ENCODE measurements at places on chromosomes 3 and 15.

- no peak for DNase-seq
Observed at GRCh38 chr15:89860891-89861290, 32.9 kb downstream of the AP3S2 start.

DNA sequence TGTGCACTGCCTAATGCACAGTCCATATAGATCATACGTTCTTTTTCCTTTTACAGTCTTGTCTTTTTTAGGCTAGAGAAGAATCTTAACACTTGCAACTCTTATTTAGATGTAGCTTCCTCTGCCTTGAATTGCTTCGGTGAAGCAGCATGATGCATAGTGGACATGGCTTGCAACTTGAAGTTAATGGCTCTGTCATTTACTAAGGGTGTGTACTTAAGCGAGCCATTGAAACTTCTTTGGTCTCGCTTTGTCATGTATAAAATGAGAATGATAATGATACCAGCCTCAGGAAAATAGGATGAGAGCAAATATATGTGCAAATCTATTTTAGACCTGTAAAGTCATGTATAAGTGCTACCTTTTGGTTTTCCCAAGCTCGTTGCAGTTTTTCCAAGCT lies 147.4 kb downstream of the GHSR start:
- DNase-seq: no peak

DNA sequence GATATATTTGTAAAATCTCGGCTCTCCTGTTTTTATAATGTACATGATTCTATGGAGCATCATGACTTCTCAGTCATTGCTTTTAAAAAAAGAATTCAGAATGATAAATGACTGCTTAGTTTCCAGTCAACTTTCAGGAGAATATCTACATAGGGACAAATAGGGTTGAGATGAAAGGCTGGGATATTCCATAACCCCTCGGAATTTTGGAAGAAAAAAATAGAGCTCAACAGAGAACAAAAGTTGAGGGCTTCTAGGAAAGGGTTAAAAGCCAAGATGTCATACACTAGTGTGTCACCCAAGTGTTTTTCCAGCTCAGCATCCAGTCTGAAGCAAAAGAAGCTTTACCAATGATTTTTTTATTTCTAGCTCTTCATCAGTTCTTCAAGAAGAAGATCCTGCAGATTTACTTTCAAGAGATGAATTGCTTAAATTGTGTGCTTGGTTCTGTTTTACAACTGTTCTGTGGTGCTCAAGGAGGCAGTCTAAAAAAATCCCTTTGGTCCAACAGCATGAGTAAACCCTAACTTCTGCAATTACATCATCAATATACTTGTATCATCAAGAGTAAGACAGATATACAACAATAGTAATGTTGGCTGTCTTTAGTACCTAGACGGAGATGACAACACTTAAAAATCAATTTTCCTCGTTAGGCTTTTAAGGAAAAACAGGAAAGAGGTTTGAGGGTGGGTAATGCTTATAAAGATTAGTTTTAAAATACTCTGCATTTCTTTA lies 979 bp downstream of the UNC13C start:
- no peak for DNase-seq

DNA sequence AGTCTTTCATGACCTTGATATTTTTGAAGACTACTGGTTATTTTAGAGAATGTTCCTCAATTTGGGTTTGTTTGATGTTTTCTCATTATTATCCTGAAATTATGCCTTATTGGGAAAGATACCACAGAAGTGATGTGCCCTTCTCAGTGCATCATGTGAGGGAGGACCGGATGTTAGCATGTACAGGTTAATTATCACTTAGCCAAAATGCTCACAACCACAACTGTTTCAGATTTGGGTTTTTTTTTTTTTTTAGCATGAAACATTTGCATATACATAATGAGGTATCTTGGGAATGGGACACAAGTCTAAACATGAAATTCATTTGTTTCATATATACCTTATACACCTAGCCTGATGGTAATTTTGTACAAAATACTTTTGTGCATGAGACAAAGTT lies 59.8 kb downstream of the PIK3R4 start:
- DNase-seq: no peak

- no peak for DNase-seq
Observed at GRCh38 chr3:196965112-196965803, 3.4 kb downstream of the PIGZ start.

GRCh38 chr3:38582941-38583645 lies 66.4 kb downstream of the SCN5A start:
- no peak for DNase-seq

DNA sequence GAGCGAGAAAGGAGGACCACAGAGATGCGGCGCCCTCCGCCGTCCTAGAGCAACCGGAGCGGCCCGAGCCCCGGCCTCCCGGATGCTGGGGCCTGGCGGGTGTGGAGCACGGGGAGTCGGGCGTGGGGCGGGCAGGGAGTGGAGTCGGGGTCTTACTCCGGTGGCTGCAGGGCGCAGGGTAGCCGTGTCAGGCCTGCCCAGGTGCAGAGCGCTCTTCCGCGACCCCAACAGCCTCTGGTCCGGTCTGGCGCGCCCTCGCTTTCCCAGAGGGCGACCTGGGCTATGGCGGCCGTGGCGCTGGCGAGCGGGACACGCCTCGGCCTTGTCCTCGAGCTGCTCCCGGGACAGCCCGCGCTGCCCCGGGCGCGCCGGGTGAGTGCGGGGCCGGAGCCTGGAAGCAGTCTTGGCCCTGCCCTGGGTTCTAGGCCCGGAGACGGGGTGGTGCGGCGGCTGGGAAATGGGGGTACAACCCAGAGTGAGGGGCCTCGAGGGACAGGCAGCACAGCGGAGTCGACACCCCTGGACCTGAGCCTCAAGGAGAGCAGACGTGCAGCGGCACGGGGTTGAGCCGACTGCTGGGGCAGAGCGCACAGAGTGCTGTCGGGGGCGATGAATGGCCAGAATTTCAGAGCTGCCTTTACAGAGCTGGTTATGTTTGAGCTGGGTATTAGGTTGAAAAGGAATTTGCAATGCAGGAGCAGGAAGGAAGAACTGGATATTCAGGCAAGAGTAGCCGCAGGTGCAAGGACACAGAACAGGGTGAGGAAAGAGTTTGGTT lies at the start of gene ZNF662:
Gene ZNF662, plus strand, starts transcription at position 73 of the 778 bp plus-strand sequence. CDS start 1,973 bp downstream, outside the sequence.
- DNase-seq: no peak

- no peak for DNase-seq
Observed at GRCh38 chr3:148723631-148724030, 25.9 kb downstream of the AGTR1 start.

- no peak for DNase-seq
Observed at GRCh38 chr3:149401212-149401925, 23.9 kb upstream of the TM4SF1 start.

- no peak for DNase-seq
Observed at GRCh38 chr3:175983379-175983778, 1124.2 kb downstream of the NAALADL2 start.

- no peak for DNase-seq
Observed at GRCh38 chr3:48398701-48399386, 26.8 kb downstream of the FBXW12 start.

GRCh38 chr15:31540633-31541032 lies 214.0 kb downstream of the KLF13 start:
- no peak for DNase-seq

DNA sequence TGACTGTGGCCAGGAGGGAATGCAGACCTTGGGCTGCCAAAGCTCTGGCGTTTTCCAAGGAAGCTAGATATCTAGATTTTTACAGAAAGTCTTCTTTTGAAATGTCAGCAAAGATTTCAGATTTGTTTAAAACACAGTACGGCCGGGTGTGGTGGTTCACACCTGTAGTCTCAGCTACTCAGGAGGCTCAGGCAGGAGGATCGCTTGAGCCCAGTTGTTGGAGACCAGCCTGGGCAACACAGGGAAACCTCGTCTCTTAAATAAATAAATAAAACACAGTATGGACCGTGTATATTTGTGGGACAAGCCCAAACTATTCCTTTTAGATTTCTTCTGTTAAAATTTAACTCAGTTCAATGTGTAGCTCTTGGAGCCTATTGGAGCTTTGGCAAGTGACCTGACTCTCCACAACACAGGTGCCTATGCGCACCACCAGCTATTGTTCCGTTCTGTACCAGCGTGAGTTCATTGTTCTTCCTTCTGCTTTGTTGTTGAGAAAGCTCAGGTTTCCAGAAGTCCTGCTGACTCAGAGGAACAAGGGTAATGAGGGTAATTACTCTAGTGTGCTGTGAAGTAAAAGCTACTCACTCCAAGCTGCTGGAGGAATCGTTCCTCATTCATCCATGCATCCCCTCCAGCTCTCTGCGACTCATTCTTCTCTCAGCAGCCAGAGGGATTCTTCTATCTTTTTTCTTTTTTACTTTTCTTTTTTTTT lies 73.1 kb upstream of the SLC6A6 start:
- peak; percentile 61 for DNase-seq

DNA sequence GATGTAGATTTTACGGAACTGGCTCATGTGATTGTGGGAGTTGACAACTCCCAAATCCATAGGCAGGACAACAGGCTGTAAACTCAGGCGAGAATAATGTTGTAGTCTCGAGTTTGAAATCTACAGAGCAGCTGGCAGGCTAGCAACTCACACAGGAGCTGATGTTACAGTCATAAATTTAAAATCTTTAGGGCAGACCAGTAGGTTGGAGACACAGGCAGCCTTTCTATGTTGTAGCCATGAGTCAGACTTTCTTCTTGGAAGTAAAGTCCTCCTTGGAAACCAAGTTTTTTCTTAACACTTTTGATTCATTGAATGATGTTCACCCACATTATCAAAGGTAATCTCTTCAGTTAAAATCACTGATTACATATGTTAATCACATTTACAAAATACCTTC lies 89.1 kb upstream of the ALCAM start:
- no peak for DNase-seq

GRCh38 chr15:70741107-70741531 lies 22.2 kb downstream of the UACA start:
- peak; percentile 65 for DNase-seq

GRCh38 chr3:168266335-168266734 lies 170.6 kb upstream of the GOLIM4 start:
- no peak for DNase-seq

- peak; percentile 12 for DNase-seq
Observed at GRCh38 chr15:70196372-70197316, 98.9 kb upstream of the TLE3 start.

GRCh38 chr15:33994005-33994615 lies 25.8 kb downstream of the CHRM5 start:
- DNase-seq: peak; percentile 52

GRCh38 chr15:25733036-25733855 lies 129.9 kb downstream of the ATP10A start:
- DNase-seq: no peak

DNA sequence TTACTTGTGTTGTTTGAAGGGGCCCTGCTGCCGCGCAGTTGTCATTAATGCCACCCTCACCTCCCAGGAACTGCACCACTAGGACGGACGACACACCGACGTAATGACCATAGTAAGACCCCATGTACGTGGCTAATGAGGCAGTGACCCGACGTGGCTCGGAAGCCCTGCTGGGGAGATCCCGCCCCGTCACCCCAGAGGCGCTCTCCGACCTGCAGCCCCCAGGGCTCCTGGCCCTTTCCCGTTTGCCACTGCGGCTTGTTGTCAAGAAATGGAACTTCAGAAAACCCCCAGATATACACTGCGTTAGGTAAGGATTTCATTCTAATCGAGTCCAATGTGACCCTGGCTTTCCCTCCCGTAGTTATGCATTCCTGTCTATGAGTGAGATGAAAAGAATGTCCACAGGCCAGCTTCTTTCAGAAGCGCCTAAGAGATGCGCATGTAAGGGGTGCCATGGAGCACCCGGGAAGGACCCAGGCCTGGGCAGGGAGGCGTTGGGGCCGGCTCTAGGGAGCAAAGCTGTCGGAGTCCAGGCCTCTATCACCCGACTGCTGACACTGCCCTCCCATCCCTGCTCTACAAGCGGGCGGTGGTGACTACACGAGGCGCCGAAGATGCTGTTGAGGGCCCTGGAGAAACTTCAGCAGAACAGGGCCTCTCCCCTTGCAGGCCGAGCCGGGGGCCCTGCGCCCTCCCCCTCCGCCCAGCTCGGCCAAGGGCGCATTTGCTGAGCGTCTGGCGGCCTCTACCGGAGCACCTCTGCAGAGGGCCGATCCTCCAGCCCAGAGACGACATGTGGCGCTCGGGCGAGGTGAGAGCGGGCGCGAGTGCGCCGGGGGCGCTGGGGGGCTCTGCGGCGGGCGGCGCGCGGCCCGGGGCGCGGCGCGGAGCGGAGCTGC lies at the start of gene GABRA5:
Gene GABRA5, plus strand, starts transcription at position 765 of the 902 bp plus-strand sequence. CDS start 2,187 bp downstream, outside the sequence.
- no peak for DNase-seq

DNA sequence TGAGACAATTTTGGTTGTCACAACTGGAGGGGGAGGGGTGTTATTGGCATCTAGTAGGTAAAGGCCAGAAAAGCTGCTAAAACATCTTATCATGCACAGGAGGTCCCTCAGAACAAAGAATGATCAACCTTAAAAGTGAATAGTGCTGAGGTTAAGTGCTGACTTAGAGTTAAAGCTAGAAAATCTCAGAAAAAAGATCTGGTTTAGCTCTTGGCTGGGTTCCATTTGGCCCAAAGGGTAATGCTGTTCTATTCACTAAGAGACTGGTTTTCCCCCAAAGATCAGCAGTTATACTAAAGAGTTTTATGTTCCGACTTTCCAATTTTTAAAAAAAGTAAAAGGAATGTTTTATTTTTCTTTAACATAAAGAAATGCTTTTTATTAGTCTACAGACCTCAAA lies 15.6 kb downstream of the DCBLD2 start:
- no peak for DNase-seq

- no peak for DNase-seq
Observed at GRCh38 chr3:192170659-192171058, 556.7 kb downstream of the FGF12 start.

DNA sequence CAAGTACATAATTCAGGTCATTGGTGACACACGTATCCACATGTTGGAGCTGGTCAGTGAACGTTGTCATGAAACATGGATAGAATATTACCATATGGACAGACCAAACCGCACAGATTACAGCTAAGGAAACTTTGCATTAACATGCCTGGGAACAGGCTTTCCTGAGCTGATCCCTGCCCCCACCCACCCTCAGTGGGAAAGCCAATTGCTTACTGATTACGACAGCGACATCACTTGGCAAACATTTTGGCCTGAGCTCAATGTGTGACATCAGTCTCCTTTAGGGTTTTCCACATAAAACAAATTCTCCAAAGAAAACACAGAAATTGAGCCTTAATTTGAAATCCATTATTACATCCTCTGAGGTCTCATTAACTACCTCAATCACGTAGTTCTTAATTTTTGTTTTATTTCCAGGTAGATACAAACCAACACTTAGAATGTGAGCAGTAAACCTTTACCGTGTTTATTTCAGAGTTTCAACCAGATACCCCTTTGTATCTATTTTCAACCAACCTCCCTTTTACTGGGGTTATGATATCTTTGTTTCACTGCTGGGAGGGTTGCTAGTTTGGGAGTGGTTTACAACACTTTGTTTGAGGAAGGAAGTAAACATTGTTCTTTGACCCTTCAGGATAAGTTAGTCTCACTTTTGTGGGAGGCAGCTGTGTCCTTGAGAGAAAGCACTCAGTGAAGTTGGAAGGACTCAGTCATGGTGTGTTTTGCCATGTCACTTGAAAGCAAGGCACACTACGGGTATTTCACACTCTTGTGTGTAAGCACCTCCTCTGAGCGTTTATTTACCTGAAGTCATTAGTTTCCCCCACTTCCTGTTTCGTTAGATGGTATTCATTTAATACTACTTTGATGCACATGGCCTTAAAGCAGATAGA lies 103.1 kb downstream of the CMSS1 start:
- DNase-seq: peak; percentile 63

DNA sequence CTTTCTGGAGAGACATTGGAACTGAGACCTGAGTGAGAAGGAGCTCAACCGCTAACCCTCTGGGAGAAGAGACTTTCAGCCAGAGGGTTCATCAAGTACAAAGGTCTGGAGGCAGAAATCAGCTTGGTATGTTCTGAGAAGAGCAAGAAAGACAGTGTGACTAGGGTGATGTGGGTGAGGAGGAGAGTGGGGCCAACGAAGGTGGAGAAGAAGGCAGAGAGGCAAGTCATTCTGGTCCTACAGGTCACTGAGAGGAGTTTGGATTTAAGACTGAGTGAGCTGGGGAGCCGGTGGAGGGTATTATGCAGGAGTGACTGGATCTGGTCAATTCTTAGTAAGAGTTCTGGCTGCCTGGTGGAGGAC lies 12.2 kb downstream of the XIRP1 start:
- DNase-seq: no peak
